ENCODE measurements at places on chromosomes 4 and X.

- DNase-seq, result peak; percentile 90
These were observed 2.7 kb upstream of the TIMP1 start for GRCh38 chrX:47579537-47579936.

- peak; percentile 28 for DNase-seq
These were observed 17.1 kb upstream of the PAGE2B start for GRCh38 chrX:55057675-55058249.

GRCh38 chrX:153731117-153731844, 6.6 kb downstream of the ABCD1 start:
- DNase-seq, result no peak

GRCh38 chr4:187017147-187017546, 293.5 kb upstream of the FAT1 start:
- DNase-seq, result no peak

DNA sequence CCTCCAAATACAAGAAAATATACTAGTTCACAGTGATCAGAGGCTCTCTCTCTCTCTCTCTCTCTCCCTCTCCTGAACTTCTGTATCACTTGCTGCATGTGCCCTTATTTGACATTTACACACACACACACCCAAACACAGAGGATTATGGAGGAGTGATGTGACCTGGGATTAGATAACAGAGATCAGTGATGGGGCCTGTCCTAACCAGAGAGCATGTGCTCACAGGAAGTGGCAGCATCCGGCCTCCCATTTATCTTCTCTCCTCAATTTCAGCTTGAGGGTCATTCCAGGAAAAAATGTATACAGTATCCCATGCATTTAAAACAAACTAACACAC, 143.0 kb downstream of the TSPAN5 start:
- DNase-seq, result peak; percentile 54

DNA sequence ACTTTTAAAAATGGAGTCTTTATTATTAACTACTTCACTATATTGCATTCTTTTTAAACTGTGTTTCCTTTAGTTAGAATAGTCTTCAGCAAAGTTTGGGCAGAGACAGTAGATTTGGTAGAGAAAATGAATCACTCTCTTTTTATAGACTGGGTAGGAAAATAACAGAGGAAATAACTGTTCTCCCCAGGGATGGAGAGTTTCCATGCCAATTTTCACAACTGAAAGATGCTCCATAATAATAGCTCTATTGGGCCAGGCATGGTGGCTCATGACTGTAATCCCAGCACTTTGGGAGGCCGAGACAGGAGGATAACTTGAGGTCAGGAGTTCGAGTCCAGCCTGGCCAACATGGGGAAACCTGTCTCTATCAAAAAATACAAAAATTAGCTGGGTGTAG, 13.1 kb downstream of the HSD17B13 start:
- no peak for DNase-seq

GRCh38 chr4:182684796-182685195, 232.4 kb downstream of the DCTD start:
- DNase-seq, result peak; percentile 19

GRCh38 chr4:161892951-161893350, 270.8 kb downstream of the FSTL5 start:
- no peak for DNase-seq

DNA sequence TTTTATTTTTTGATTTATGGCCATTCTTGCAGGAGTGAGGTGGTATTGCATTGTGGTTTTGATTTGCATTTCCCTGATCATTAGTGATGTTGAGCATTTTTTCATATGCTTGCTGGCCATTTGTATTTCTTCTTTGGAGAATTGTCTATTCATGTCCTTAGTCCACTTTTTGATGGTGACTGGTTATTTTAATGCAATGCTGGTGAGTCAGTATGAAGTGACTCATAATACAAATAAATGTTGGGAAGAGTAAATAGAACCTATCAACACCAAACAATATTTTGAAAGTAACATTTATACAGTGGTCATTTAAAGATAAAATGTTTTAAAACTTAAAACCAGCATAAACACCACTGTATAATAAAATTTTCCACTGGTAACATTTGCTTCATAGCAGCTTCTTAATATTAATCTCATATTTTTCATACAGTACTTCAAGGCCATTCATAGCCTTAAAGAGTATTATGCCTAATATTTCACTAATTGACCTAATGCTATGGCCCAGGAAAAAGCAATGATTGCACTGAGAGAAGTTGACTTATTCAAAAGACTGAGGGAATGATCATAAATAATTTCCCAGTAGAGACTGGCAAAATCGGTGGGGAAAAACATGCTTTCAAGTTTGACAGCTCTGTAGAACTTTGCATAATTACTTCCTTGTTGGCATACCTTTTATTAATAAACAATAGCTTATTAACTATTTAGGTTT, 33.9 kb downstream of the CASK start:
- peak; percentile 58 for DNase-seq

GRCh38 chr4:77921701-77922100, 59.1 kb downstream of the MRPL1 start:
- DNase-seq, result peak; percentile 96

- peak; percentile 7 for DNase-seq
These were observed 181.6 kb downstream of the UGT8 start for GRCh38 chr4:114780205-114780604.

GRCh38 chr4:14387647-14388046, 614.6 kb upstream of the CPEB2 start:
- no peak for DNase-seq

- peak; percentile 55 for DNase-seq
These were observed 292.7 kb downstream of the GPAT3 start for GRCh38 chr4:83828601-83829000.

GRCh38 chr4:163279713-163280112, 52.7 kb downstream of the NPY1R start:
- DNase-seq, result no peak

GRCh38 chr4:74435296-74435695, 9.6 kb upstream of the AREG start:
- no peak for DNase-seq

- no peak for DNase-seq
These were observed 69.7 kb upstream of the MAGEB16 start for GRCh38 chrX:35728481-35728880.

DNA sequence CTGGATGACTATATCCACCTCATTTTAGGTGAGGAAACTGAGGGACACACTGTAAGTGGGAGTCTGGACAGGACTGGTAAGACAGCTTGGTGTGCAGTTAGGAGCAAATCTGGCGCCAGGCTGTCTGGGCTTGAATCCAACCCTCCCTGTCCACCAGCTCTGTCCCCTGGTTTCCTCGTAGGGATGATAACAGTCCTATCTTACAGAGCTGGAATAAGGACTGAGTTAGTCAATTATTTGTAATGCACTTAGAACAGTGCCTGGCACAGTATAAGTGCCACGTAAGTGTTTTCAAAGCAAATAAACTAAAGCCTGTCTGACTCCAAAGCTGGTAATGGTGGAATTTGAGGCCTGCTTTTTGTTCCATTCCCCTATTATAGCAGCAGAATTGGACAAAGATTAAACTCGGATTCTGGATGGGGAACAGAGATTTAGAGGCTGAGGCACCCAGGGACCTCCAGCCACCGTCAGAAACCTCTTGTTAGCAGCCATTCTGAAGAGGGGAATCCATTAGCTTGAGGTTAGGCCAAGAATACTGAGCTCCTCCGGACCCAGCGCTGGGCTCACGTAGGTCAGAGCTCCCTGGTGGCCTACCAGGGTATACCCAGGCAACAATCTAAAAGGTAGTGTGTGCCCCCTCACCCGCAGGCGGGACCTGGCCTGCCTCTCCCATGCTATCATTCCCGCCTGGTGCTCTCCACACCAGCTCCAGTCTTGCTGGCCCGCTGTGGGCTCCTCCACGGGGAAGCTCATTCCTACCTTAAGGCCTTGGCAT, 102.1 kb downstream of the UCHL1 start:
- DNase-seq, result no peak

DNA sequence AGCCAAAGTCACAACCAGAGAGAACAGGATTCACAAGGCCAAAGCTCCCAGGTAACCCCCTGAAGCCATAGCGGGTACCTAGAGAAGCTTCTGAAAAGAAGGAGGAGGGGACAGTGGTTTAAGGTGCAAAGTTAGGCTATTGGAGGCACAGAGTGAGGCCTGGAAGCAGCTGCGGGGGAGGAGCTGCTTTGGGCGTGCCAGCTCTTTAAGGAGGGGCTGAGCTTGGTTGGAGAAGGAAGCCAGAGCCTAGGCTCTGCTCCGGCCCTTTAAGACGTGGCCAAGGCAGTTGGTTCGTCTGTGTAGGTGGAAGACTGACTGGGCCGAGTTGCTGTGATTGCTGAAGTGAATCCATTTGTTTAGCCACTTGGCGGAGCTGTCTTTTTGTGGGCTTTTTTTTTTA, 1.5 kb downstream of the KLF8 start:
- DNase-seq, result no peak

- DNase-seq, result no peak
These were observed 14.5 kb downstream of the TMEM131L start for GRCh38 chr4:153480704-153481103.

GRCh38 chr4:24002330-24002966, 112.6 kb upstream of the PPARGC1A start:
- no peak for DNase-seq

GRCh38 chr4:67674098-67674497, 26.9 kb downstream of the UBA6 start:
- no peak for DNase-seq

GRCh38 chr4:93261207-93261606, 567.3 kb upstream of the ATOH1 start:
- no peak for DNase-seq

- no peak for DNase-seq
These were observed 72.8 kb downstream of the SMIM20 start for GRCh38 chr4:25986807-25987206.

GRCh38 chr4:154526151-154526550, 24.0 kb downstream of the PLRG1 start:
- no peak for DNase-seq

GRCh38 chrX:20267931-20268701, 1.4 kb upstream of the RPS6KA3 start:
- no peak for DNase-seq

GRCh38 chr4:2076908-2077536, 17.9 kb downstream of the NAT8L start:
- no peak for DNase-seq

- DNase-seq, result no peak
These were observed 109.2 kb downstream of the DCTD start for GRCh38 chr4:182807767-182808548.

DNA sequence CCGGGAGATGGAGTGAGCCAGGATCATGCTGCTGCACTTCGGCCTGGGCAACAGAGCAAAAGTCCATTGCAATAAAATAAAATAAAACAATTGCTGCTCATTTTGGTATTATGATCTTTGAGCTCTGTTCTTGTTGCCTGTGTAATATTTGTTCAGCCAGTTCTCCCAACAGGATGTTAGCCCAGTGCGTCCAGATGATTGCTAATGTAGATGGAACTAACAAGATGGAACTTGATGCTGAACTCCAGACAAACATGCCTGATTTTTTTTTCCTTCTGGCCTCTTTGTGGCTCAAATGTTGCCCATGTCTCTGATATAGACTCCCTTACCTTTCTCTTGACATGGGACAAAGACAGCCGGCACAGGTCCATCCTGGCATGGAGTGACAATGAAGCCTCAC, 15.8 kb downstream of the SSX5 start:
- DNase-seq, result no peak

- DNase-seq, result no peak
These were observed 71.3 kb downstream of the MAP3K15 start for GRCh38 chrX:19443869-19444526.
